Head of caudate nucleus (tissue), 42 donors: ENCODE measurements at places on chromosomes 1 and 21.

- no peak for DNase-seq
Measured at GRCh38 chr1:21775550-21775914, 7.4 kb downstream of the USP48 start.

- DNase-seq = no peak
Measured at GRCh38 chr1:207463021-207463420, 8.9 kb downstream of the CR2 start.

DNA sequence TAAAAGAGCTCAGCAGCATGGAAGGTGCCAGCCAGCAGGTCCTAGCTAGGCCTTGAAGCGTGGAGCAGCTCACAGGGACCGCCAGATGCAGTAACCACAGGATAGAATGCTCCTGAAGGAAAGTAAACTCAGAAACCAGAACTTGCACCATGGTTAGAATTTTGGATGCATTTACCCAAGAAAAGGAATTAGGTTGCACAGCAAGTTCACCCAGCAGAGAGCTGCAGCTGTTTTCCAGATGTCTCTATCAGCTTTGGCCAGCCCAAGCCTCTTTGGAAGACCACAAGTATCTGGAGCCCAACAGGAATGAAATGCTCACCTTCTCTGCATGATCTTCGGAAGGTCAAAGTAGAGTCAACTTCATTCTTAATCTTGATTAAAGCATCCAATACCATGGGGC is 21.0 kb upstream of the ATP13A2 start:
- DNase-seq = no peak

DNA sequence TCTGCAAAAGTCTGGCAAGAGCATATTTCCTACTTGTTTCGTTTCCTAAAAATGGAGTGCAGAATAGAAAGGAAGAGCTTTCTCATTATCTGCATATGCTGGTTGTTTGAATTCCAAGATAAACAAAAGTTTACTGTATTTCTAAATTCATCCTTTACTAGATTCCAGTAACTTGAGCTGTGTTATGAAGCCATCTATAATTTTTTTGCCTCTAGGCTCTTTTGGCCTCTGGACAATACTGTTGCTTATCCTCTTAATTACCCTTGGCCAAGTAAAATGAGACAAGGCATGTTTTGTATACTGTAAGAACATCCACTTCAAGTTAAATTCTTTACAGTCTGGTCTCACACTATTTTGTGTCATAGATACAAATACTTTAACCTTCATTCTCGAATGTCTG is 45.6 kb upstream of the HFM1 start:
- no peak for DNase-seq

DNA sequence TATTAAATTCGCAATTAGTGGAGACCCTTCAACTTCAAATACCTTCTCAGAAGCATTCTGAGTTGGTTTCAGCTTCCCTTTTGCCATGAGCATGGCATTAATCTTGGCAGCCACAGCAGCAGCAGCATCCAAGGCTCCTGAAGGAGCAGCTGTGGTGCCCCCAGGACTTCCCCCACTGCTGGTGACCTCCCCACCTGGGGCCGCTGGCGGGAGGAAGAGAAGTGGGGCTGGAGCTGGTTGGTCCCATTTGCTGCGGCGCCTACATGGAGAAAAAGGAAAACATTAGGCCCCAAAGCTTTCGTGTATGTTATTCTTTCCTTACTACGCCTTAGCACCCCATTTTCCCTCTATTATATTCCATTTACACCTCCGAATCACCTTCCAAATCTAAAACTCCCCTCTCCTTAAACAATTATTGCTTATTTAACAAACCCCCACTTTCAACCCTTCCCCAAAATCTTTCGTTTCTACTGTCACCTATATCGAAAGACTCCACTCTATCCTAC is 569 bp downstream of the KHDC4 start:
- no peak for DNase-seq

DNA sequence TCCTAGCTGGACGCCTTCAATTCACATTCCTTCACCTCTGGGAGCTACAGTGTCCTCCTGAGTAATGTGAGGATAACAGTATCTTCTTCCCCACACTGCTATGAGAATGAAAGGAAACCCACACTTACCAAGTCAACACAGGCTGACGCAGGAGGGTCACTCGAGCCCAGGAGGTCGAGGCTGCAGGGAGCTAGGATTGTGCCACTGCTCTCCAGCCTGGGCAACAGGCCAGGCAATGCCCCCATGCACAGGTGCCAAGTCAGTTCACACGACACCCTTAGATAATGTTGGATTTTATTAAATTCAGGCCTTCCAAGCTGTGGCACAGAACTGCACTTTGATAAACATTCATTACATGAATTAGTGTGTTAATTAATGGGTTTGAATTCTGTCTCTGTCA is 31.9 kb downstream of the MATN1 start:
- no peak for DNase-seq

DNA sequence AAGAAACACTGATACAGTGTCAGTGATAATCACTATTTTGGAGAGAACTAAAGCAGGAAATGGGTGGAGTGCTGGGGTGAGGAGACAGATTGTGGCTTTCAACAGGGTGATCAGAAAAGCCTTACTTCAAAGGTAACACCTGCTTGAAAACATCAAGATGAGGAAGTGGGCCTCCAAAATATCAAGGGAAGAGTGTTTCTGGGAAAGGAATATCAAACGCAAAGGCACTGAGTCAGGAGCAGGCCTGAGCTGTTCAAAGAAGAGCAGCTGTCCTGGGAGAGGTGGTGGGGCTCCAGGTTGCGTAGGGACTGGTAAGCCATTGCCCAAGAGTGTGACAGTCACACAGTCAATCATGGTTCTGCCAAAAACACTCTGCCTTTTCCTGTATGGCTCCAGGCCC is 47.1 kb upstream of the ATP1A1 start:
- DNase-seq = no peak

- no peak for DNase-seq
Measured at GRCh38 chr1:242568666-242569065, 44.2 kb upstream of the PLD5 start.

DNA sequence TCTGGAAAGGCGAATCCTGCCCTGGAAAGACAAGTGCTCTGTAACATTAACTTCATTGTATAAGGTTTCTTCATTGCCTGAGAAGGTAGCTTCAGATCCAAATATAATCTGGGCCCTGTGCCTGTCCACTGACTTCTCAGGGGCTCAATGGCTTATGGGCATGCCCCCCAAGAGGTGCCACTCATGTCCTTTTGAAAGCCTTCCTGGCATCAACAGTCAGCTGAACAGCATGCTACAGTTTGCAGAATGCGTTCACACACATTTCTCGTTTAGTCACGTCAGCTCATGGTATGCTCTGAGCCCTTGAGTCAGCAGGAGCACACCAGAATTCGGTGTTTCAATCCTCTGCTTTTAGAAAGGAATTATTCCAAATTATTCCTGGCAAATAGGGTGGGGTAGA is 23.8 kb downstream of the TMCC2 start:
- no peak for DNase-seq

DNA sequence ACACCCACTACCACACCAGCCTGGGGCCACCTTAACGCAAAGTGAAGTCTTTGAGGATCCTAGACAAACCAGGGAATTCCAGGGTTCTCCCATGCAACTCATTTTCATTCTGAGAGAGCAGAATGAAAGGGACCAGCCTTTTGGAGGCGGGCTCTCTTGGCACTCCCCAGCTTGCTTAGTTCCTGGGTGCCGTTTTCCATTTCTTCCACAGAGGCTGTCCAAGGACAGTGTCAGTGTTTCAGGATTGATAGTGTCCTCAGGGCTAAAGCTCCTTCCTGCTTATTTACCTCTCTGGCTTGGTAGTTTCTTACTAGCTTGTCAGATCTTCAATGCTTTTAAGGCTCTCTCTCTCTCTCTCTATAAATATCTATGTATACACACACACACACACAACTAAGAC is 30.1 kb upstream of the GNG4 start:
- no peak for DNase-seq

DNA sequence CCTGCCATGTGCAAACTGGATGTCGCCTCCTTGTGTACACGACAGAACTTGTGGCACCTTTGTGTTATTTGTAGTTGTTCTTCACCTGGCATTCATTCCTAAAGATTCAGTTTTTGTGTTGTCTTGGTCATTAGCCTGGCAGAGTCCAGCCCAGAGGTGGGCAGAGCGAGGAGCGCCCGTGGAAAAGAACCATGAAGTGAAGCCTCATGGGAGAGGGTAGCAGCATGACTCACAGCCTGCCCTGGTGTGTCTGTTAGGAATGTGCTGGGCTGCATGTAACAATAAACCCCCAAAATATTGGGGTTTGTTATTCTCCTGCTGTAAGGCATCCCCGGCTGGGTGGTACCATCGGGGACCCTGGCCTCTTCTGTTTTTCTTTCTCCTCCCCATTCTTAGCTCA is 124.9 kb upstream of the TMEM51 start:
- DNase-seq = no peak

DNA sequence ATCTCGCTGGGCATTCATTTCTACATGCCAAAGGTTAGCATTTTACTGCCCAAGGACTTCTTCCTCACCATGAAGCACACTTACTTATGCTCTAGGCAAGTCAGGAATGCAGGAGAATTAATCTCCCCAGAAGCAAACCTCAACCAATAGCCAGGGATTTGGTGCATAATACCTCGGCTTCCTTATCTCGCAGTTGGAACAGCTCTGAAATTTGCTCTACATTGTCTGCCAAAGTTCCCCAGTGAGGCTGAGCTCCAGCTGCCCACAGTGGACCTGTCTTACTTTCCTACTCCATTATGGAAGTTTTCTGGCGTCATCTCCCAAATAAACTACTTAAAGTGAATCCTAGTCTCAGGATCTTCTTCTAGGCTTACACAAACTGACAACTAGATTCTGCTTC is 57.6 kb upstream of the PPM1J start:
- no peak for DNase-seq

GRCh38 chr21:31847761-31848160 is 25.1 kb upstream of the HUNK start:
- no peak for DNase-seq

- DNase-seq = no peak
Measured at GRCh38 chr1:6743189-6744101, 41.8 kb upstream of the CAMTA1 start.

GRCh38 chr1:51915951-51916350 is 37.4 kb upstream of the NRDC start:
- DNase-seq = no peak

GRCh38 chr1:222454782-222455181 is 93.1 kb downstream of the HHIPL2 start:
- DNase-seq = peak; percentile 19

DNA sequence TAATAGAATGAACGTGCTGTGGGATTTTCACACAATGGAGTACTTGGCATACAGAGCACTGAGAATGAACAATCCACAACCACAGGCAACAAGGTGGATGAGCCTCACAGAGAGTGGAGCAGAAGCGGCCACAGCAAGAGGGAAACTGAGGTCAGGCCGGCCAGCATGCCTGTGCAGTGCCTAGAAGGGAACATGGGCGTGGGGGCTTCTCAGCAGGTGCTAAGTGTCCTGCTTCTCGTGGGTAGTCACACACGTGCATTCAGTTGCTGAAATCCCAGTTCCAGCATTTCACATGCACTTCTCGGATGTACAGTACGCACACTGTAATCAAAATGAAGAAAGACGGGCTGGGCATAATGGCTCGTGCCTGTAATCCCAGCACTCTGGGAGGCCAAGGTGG is 33.1 kb downstream of the WDR4 start:
- no peak for DNase-seq

GRCh38 chr1:67760030-67760821 is 73.0 kb downstream of the GNG12 start:
- peak; percentile 85 for DNase-seq

- DNase-seq = no peak
Measured at GRCh38 chr21:39374046-39374445, 25.2 kb upstream of the HMGN1 start.

DNA sequence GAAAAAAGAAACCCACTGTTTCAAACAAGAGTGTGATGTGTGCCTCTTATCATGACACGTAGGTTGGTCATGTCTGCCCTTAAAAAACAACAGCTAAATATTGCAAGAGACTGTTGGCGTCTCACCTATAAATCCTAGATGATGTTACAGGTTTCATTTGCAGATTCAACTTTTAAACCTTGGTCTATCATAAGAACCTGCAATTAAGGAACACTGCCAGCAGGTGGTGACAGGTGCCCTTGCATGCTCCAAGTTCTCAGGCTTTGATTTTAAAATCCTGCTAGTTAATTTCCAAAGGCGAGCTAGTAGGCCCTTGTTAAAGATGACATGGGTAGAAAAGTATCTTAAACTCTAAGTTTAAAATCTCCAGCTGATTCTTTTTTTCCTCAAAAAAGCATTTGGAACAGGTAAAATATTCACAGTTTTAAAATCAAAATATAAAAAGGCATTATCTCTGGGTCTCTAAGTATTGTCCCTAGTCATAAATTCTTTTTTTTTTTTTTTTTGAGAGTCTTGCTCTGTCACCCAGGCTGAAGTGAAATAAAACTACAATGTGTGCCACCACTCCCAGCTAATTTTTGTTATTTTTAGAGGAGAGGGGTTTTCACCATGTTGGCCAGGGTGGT is 39.1 kb downstream of the CLSTN1 start:
- no peak for DNase-seq

DNA sequence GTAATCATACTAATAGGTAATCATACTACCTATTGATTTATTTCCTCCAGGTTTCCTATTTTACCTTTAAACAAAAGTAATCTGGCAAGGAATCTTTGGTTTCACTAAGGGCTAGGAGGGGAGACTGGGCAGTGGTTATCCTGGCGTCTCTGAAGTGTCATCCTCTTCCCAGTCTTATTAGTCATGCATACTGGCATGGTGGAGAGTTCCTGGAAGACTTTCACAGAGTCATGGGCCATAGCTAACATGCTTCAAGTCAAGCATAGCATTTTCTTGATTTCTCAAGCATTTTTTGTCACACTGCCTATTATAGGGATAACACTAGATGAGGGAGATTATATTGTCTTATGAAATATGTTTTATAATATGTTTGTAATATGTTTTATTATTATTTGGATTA is 64.0 kb upstream of the ASB17 start:
- DNase-seq = no peak

DNA sequence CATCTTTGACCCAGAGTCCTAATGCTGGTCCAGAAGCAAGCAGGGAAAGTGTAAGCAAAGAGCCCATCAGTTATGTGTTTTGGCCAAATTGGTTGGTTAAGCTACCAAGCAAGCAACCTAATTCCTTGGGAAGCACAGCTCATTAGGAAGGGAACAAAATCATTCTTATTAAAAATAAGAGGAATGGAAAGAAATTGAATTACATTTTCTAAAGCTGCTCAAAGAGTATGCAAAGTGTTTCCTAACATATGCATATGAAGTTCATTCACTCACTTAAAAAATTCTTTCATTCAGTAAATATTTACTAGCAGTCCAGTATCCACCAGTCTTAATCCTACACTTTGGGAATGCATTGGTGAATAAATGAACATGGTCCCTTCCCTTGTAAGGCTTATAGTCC is 71.8 kb downstream of the RNF220 start:
- no peak for DNase-seq
